ENCODE measurements at places on chromosomes 5 and 9. TPM values are rescaled to one million over a fixed set of nuclear protein-coding genes. Genes with fewer than 3 reads are reported as not detected.

The STPG3 gene
- total RNA-seq, result not detected

The FKTN gene
- 10.5 TPM for total RNA-seq

The SPINK5 gene
- not detected for total RNA-seq

The LCN15 gene
- not detected for total RNA-seq

The PCDHGA5 gene
- 11.5 TPM for total RNA-seq

The SCAI gene
- total RNA-seq, result 11.5 TPM

The PLCXD3 gene
- 4.9 TPM for total RNA-seq

The TOR1A gene
- 31.5 TPM for total RNA-seq

The ADAMTS2 gene
- total RNA-seq, result 41.6 TPM

The SOX30 gene
- not detected for total RNA-seq

The SPATA31E1 gene
- total RNA-seq, result not detected

The NUTM2F gene
- not detected for total RNA-seq

The PPWD1 gene
- 17.9 TPM for total RNA-seq

The DRD1 gene
- total RNA-seq, result not detected

The NIPAL4 gene
- not detected for total RNA-seq

The PHPT1 gene
- total RNA-seq, result 12.4 TPM

The ADAMTS6 gene
- 4.9 TPM for total RNA-seq

The CHMP5 gene
- total RNA-seq, result 91.7 TPM

The TRIM7 gene
- 1.4 TPM for total RNA-seq

The PCDHB9 gene
- 4.2 TPM for total RNA-seq

The PCDHB11 gene
- total RNA-seq, result 6.1 TPM

The BSPRY gene
- not detected for total RNA-seq

The FIBCD1 gene
- not detected for total RNA-seq

The CEL gene
- total RNA-seq, result not detected
